ENCODE measurements at places on chromosomes 1 and 21. TPM values are rescaled to one million over a fixed set of nuclear protein-coding genes. Genes with fewer than 3 reads are reported as not detected.

GPR89A gene
- total RNA-seq = 17.9 TPM

OR2T35 gene
- total RNA-seq = not detected

MATN1 gene
- total RNA-seq = under 0.01 TPM

AMY1C gene
- not detected for total RNA-seq

WASF2 gene
- 34.7 TPM for total RNA-seq

OR2L8 gene
- total RNA-seq = not detected

RHD gene
- 0.20 TPM for total RNA-seq

MIXL1 gene
- under 0.01 TPM for total RNA-seq

CD53 gene
- not detected for total RNA-seq

DCAF6 gene
- 37.5 TPM for total RNA-seq

SLAMF7 gene
- not detected for total RNA-seq

Data from lung microvascular endothelial cell (primary cell).